Natural killer cell treated with Interleukin-12 subunit alpha and Interleukin-12 subunit beta and Interleukin-15 and Interleukin-18, amount 100 ng/mL, for 72 hours (primary cell): ENCODE measurements at places on chromosomes 7 and 10. TPM values are rescaled to one million over a fixed set of nuclear protein-coding genes. Genes with fewer than 3 reads are reported as not detected.

DNA sequence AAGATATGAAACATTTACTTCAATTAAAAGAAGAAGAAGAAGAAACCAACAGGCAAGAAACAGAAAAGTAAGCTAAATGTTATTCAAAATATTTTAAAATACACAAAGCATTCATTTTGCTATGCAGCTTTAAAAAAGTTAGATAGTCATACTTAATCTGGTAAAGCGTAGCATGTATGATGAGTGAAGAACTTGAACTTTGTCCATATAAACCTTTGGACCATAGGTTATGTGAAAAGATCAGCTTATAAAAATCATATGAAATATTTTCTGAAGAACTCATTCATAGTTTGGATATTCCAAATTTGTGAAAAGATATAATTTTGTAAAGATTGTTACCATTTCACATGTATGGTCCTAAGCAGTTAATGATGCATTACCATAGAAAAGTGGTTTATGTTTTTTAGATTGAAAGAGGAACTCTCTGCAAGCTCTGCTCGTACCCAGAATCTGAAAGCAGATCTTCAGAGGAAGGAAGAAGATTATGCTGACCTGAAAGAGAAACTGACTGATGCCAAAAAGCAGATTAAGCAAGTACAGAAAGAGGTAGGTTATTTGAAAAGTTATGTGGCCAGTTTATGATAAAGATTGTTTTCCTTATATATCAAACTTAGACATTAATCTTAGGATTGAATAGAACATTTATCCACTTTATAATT is 37.3 kb downstream of the KIF20B start:
- H3K27me3 ChIP-seq = no peaks in the 10 kb centered on the region
- H3K4me1 ChIP-seq = no peaks in the 10 kb centered on the region
- peak overlapping the region; percentile 4 for H3K27ac ChIP-seq
- no peak for DNase-seq

DNA sequence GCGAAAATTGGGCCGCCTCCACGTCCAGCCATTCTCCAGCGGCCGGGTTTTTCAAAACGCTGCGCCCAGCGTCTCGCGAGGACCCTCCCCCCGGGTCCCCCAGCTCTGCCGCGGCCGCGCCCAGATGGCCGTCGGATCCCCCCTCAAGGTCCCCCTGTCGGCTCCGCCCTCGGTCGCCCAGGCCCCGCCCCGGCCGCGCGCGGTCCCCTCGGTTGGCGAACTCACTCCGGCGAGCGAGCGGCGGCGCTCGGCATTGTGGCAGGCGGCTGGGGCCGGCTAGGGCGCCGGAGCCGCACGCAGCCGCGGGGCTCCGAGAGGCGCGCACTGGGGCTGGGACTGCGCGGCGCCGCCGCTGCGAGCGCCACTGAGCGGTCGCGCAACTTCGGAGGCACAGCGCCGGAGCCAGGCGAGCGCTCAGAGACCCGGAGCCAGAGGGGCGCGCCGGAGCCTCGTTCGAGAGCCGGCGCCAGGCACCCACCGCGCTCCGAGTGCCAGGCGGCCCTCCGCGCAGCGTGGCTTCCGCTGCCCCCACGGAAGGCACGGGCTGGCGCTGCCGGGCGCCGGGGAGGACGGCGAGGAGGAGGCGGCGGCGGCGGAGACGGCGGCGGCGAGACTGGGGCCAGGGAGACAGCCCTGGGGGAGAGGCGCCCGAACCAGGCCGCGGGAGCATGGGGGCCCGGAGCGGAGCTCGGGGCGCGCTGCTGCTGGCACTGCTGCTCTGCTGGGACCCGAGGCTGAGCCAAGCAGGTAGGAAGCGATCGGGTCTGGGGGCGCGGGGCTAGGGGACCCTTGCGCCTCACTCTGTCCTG is at the start of gene UNC5B:
Gene UNC5B (plus strand): TSS at position 253 of the 809 bp plus-strand sequence. CDS start 416 bp downstream, at position 669.
- no peak within 1 kb of the TSS for H3K27ac ChIP-seq
- no peaks in the 10 kb centered on the region for H3K4me1 ChIP-seq
- H3K27me3 ChIP-seq = peaks cover 51% of the 10 kb centered on the region

DNA sequence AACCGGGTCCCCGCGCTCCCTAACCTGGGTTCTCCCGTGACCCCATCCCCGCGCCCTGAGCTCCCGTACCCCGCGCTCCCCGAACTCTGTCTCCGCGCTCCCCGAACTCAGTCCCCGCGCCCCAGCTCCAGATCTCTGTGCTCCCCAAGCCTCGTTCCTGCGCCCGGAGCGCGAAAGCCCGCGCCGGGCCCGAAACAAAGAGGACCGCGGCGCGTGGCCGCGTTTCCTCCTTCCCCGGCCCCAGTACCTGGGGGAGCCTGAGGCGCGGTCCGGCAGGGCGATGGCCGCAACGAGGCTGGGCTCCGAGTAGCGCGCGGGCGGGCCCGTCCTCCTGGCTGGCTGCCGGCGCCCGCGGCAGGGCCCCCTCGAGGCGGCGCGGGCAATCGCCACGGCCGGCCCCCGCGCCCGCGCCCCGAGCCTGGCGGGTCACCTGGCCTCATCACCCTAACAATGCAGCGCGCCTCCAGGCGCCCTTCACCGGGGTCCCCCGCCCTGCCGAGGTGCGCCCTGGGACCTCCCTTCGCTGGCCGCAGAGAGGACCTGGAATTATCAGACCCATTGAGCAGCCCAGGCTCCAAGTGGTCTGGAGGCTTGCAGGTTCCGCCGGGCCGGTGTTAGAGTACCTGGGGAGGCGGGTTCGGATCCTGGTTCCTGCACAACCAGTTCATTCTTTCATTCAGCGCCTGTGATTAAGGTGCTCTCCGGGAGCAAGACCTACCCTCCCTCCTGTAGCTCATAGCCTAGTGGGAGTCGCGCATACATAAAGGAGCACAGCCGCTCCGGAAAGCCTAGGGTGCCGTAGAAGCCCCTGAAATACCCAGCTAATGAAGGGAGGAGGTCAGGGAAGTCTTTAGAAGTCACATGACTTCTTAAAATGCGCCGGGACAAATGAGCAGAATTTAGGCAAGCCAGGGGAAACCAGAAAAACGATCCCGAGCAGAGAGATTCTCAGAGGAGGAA is at the start of gene TNS3:
Gene TNS3 (minus strand): TSS at position 308 of the 960 bp plus-strand sequence. CDS start 142,475 bp downstream, outside the sequence.
- H3K27me3 ChIP-seq = peaks cover 26% of the 10 kb centered on the region
- H3K27ac ChIP-seq = no peak within 1 kb of the TSS
- H3K36me3 ChIP-seq = no peaks in the 10 kb centered on the region
- H3K4me1 ChIP-seq = no peaks in the 10 kb centered on the region
- no peak for DNase-seq

NEURL1 gene
- total RNA-seq = 1.8 TPM

DNA sequence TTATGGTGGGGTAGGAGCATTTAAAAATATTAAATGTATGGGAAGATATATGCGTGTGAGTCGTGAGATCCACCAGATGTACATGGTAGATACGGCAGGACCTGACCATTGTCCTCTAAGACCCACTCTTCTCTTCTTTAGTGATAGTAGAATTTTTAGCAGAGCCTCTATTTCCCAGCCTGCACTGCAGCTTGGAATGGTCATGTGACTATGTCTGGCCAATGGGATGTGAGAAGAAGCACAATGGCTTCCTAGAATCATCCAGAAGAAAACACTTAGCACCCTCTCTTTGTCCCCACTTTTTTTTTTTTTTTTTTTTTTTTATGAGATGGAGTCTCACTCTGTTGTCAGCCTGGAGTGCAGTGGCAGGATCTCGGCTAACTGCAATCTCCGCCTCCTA is 86.6 kb upstream of the CYTH3 start:
- H3K27me3 ChIP-seq = no peaks in the 10 kb centered on the region
- no peaks in the 10 kb centered on the region for H3K36me3 ChIP-seq
- H3K4me1 ChIP-seq = peaks cover 5% of the 10 kb centered on the region
- H3K27ac ChIP-seq = no peak overlapping the region

- H3K27me3 ChIP-seq = no peaks in the 10 kb centered on the region
- no peak overlapping the region for H3K4me3 ChIP-seq
- H3K36me3 ChIP-seq = no peaks in the 10 kb centered on the region
- no peak for DNase-seq
- H3K27ac ChIP-seq = no peak overlapping the region
- no peaks in the 10 kb centered on the region for H3K4me1 ChIP-seq
These were observed 647.5 kb upstream of the IGFBP3 start for GRCh38 chr7:46568420-46569132.

- no peaks in the 10 kb centered on the region for H3K36me3 ChIP-seq
- no peak overlapping the region for H3K4me3 ChIP-seq
- no peaks in the 10 kb centered on the region for H3K4me1 ChIP-seq
- H3K27ac ChIP-seq = no peak overlapping the region
These were observed 92.0 kb downstream of the TMEM106B start for GRCh38 chr7:12303062-12303461.

DNA sequence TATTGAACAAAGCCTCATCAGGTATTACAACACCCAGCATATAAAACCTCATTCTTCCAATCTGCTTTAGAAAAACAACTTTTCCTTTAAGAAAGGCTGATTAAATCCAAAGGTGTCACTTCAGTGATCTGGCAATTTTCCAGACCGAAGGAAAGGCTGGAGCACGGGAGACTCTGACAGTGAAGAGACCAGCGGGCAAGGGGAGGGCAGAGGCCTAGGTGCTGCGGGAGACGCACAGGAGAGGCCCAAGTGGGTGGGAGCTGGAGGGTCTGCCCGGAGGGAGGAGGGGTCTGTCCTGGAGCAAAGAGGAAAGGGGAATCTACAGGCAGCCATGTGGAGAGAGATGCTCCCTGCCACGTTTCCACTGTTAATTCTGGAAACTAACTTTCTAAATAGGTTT is 24.3 kb upstream of the PPP2R2D start:
- no peaks in the 10 kb centered on the region for H3K4me1 ChIP-seq
- H3K4me3 ChIP-seq = no peak overlapping the region
- DNase-seq = no peak
- H3K27me3 ChIP-seq = peaks cover 37% of the 10 kb centered on the region

DNA sequence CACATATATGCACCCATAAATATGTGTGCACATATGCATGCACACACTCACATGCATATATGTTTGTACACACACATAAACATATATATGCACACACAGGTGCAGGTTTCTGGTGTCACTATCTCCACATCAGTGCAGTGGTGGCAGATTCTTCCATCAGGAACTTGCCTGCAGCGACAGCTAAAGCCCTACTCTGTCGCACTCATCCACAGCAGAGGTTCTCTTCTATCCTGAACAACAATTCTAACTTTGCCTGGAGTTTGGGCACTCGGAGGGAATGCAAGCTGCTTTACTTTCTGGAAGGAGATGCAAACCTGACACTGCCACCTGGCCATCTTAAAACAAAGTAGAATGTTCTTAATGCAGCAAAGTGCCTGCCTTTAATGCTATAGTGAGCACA is 745.8 kb downstream of the GRID1 start:
- H3K27me3 ChIP-seq = peaks cover 9% of the 10 kb centered on the region
- DNase-seq = no peak
- no peaks in the 10 kb centered on the region for H3K36me3 ChIP-seq

DNA sequence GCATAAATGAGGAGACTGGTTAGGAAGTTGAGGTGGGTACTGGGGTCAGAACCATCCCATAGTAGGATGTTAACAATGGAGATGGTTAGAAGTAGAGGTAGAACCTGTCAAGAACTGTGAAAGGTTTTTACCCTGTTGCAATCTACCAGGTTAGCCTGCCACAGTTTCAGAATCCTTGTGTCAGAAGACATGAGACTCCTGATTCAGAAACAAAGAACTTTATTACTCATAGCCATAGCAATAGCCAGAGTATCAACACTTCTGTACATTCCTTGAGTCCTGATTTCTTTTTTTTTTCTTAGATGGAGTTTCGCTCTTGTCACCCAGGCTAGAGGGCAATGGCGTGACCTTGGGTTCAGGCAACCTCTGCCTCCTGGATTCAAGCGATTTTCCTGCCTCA is 200.9 kb downstream of the GRM3 start:
- no peaks in the 10 kb centered on the region for H3K27me3 ChIP-seq
- H3K27ac ChIP-seq = no peak overlapping the region
- H3K4me3 ChIP-seq = no peak overlapping the region
- H3K4me1 ChIP-seq = no peaks in the 10 kb centered on the region
- H3K36me3 ChIP-seq = no peaks in the 10 kb centered on the region
- no peak for DNase-seq

DNA sequence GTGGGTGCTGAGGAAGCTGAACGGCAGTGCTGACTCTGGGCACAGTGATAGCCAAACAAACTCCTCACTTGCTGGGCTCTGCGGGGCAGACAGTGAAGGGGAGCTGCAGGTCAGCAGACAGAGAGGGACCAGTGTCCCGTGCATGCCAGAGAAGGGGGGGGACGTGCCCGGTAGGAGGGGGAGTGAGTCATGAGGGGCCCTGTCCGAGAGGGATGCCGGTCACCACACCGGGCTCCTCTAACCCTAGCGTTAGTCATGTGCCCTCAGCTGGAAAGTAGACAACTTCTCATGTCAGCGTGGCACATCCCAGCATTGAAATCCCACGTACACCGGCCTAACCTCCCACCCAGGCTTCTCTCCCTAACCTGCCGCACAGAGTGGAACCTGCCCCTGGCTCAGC is 117.1 kb upstream of the DPP6 start:
- no peak overlapping the region for H3K4me3 ChIP-seq
- no peaks in the 10 kb centered on the region for H3K27me3 ChIP-seq
- no peak overlapping the region for H3K27ac ChIP-seq

- no peak overlapping the region for H3K4me3 ChIP-seq
- no peaks in the 10 kb centered on the region for H3K36me3 ChIP-seq
- H3K27ac ChIP-seq = no peak overlapping the region
- no peak for DNase-seq
- H3K27me3 ChIP-seq = peaks cover 20% of the 10 kb centered on the region
These were observed 128.0 kb downstream of the ELAPOR2 start for GRCh38 chr7:86931439-86931838.

- H3K36me3 ChIP-seq = no peaks in the 10 kb centered on the region
- no peak overlapping the region for H3K4me3 ChIP-seq
- DNase-seq = no peak
- no peaks in the 10 kb centered on the region for H3K4me1 ChIP-seq
- no peaks in the 10 kb centered on the region for H3K27me3 ChIP-seq
These were observed 20.1 kb upstream of the OR6B1 start for GRCh38 chr7:143979998-143980397.

GRCh38 chr10:73875139-73875475 is 752 bp upstream of the CAMK2G start:
- H3K27me3 ChIP-seq = peaks cover 7% of the 10 kb centered on the region
- DNase-seq = no peak
- H3K4me1 ChIP-seq = peaks cover 46% of the 10 kb centered on the region
- H3K36me3 ChIP-seq = no peaks in the 10 kb centered on the region
- peak overlapping the region; percentile 88 for H3K4me3 ChIP-seq
- no peak overlapping the region for H3K27ac ChIP-seq

- H3K4me1 ChIP-seq = peaks cover 41% of the 10 kb centered on the region
- H3K27me3 ChIP-seq = peaks cover 24% of the 10 kb centered on the region
- peak overlapping the region; percentile 87 for H3K27ac ChIP-seq
- H3K36me3 ChIP-seq = peaks cover 42% of the 10 kb centered on the region
- DNase-seq = peak; percentile 62
These were observed 271.0 kb downstream of the MAD1L1 start for GRCh38 chr7:1961701-1962276.

DNA sequence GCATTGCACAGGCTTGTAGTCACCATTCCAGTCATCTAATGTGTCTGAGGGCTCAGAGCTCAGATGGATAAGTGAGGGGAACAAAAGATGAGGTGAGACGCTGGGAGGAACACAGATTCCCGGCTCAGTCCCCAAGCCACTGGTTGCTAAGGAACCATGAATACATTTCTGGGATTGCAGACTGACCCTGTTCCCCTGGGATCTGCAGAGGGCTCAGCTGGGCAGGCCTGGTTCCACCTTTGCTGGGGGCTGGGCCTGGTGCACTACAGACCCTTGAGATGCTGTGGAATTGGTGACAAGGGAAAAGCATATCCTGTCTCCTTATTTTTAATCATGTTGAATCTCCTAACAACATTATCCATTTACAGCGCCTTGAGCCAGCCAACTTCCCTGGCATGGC is 19.2 kb downstream of the ELFN1 start:
- H3K27ac ChIP-seq = no peak overlapping the region
- no peaks in the 10 kb centered on the region for H3K4me1 ChIP-seq
- peaks cover 37% of the 10 kb centered on the region for H3K27me3 ChIP-seq
- DNase-seq = no peak

OGDHL gene
- total RNA-seq = not detected

- no peaks in the 10 kb centered on the region for H3K36me3 ChIP-seq
- H3K27ac ChIP-seq = no peak overlapping the region
- no peak overlapping the region for H3K4me3 ChIP-seq
- H3K27me3 ChIP-seq = no peaks in the 10 kb centered on the region
- H3K4me1 ChIP-seq = no peaks in the 10 kb centered on the region
These were observed 207.9 kb downstream of the ARL4A start for GRCh38 chr7:12895296-12895695.
